Cardiac septum (tissue), 1 donor: ENCODE measurements at places on chromosomes 13 and 19. TPM values are rescaled to one million over a fixed set of nuclear protein-coding genes. Genes with fewer than 3 reads are reported as not detected.

Gene ZNF568
- 7.1 TPM for total RNA-seq

Gene ZBTB32
- total RNA-seq = 0.13 TPM

Gene KRTDAP
- total RNA-seq = not detected

Gene TNNT1
- total RNA-seq = 187 TPM

Gene CLIP3
- total RNA-seq = 7.1 TPM

Gene KLK12
- total RNA-seq = not detected

Gene EVI5L
- 23.6 TPM for total RNA-seq

Gene ZNF439
- 5.0 TPM for total RNA-seq

Gene GRIN2D
- total RNA-seq = 0.70 TPM

Gene ADAMTS10
- total RNA-seq = 15.0 TPM

Gene ALOX5AP
- 5.4 TPM for total RNA-seq

Gene HPN
- total RNA-seq = 4.9 TPM

Gene GAPDHS
- total RNA-seq = not detected

Gene SEMA6B
- total RNA-seq = 7.2 TPM

Gene GRIK5
- total RNA-seq = 4.6 TPM

Gene CYP4F12
- 1.9 TPM for total RNA-seq

Gene MCEMP1
- total RNA-seq = 0.54 TPM

Gene CLDN10
- total RNA-seq = not detected

Gene GPR12
- not detected for total RNA-seq

Gene PSPN
- 0.70 TPM for total RNA-seq

Gene DACH1
- total RNA-seq = 1.00 TPM

Gene ZNF440
- 5.4 TPM for total RNA-seq
